ENCODE measurements at places on chromosomes 7 and 10.
A peak's percentile ranks its signal among the peaks of the same experiment; 100 is the strongest.

GRCh38 chr7:84941936-84942335 is 244.9 kb downstream of the SEMA3D start:
- H3K4me3 ChIP-seq: no peak overlapping the region
- H3K4me1 ChIP-seq: no peaks in the 10 kb centered on the region
- no peak for DNase-seq
- H3K27ac ChIP-seq: no peak overlapping the region
- no peaks in the 10 kb centered on the region for H3K36me3 ChIP-seq

GRCh38 chr10:124849111-124849773 is 47.6 kb downstream of the ABRAXAS2 start:
- H3K4me1 ChIP-seq: no peaks in the 10 kb centered on the region
- H3K4me3 ChIP-seq: no peak overlapping the region
- no peaks in the 10 kb centered on the region for H3K27me3 ChIP-seq
- H3K27ac ChIP-seq: no peak overlapping the region

GRCh38 chr10:121092720-121093095 is 241.5 kb downstream of the WDR11 start:
- H3K36me3 ChIP-seq: peaks cover 5% of the 10 kb centered on the region
- no peak overlapping the region for H3K4me3 ChIP-seq
- H3K27ac ChIP-seq: no peak overlapping the region

DNA sequence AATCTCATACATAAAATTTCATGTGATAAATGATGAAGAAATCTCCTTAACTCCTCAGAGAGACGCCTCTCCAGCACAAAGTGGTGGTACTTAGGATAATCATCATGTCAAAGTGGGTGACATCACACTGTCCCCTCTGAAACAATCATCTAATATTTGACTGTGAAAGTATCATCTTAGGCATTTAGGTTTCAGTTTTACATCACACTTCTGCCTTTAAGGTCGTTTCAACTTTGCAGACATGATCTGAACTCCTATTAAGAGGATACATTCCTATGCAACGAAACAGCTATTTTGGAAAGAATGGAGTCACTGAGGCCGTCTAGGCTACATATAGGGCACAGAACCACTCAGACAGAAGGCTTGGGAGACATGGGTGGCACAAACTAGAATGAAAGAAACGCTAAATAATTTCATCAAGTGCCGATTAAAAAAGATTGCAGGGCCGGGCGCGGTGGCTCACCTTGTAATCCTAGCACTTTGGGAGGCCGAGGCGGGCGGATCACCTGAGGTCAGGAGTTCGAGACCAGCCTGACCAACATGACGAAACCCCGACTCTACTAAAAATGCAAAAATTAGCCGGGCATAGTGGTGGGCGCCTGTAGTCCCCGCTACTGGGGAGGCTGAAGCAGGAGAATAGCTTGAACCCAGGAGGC is 2.0 kb downstream of the VOPP1 start:
- peaks cover 77% of the 10 kb centered on the region for H3K4me1 ChIP-seq
- H3K36me3 ChIP-seq: peaks cover 17% of the 10 kb centered on the region
- no peak for DNase-seq

DNA sequence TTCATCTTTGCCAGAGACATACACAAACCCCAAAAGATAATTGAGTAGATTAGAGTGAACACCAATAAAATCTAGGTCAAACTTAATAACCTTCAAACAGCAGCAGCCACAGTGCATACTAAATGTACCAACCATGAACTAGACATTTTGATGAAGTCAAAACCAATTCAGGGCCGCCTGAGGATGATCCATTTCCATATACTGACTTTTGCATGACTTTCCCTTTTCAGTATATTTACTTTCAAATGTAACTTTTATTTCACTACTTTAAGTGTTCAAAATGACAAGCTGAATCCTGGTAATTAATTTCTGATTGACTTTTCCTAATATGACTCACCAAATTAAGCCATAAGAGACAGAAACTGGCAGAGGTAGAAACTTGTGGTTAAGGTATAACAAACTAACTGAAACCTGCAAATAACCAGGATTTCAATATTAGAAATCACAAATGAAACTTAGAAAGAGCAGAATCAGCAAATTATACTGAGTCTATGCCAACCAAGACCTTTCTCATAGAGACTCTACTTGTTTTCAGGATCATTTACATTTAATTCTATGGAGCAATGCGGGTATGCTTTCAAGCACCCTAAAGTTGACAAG is 171.9 kb upstream of the LRRN3 start:
- no peak overlapping the region for H3K4me3 ChIP-seq
- no peaks in the 10 kb centered on the region for H3K4me1 ChIP-seq
- no peaks in the 10 kb centered on the region for H3K27me3 ChIP-seq
- no peaks in the 10 kb centered on the region for H3K36me3 ChIP-seq
- no peak overlapping the region for H3K27ac ChIP-seq

DNA sequence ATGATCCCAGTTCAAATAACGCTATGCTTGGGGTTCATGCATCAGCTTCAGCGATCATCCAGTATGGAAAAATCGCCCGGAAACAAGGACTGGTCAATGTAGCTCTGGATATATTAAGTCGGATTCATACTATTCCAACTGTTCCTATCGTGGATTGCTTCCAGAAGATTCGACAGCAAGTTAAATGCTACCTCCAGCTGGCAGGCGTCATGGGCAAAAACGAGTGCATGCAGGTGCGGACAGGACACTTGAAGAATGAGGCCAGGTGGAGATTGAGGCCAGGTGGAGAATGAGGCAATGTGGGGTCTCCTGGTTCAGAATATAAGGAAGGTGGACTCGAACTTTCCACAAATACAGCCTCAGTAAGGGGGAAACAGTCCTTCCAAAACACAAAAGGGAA is 105.8 kb downstream of the TRRAP start:
- peaks cover 3% of the 10 kb centered on the region for H3K4me1 ChIP-seq
- H3K4me3 ChIP-seq: no peak overlapping the region
- no peak overlapping the region for H3K27ac ChIP-seq
- DNase-seq: no peak

DNA sequence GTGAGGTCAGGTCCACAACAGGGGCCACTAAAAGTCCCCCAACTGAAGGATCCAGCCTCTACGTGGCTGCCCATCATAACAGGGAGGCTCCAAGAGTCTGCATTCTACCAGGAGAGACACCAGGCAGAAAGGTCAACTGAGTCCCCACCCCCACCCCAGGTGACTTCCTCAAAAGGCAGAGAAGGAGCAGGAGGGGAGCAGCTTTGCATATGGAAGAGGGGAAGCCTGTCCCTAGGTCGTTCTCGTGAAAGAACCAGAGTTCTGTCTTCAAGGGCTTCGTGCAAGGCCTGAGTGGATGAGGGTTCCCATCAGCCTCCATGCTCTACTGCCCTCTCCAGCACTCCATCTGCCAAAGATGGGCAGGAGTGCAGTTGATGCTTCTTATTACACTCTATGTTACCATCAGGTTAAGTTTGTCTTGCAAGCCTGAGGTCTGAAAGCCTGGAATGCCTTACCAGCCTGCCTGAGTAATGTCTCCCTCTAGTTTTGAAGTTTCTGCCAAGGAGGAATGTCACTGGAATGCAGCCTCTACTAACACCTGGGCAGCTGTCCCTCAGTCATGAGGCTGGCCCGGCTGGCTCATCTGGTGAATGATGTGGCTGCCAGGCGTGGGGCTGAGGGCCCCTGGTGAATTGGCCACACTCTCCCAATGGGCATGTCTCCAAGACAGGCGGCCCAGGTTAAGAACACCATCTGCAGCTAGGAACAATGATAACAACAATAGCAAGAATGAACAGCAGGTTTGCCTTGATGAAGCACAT is 54.3 kb upstream of the SMNDC1 start:
- H3K4me3 ChIP-seq: no peak overlapping the region
- no peaks in the 10 kb centered on the region for H3K27me3 ChIP-seq
- peaks cover 42% of the 10 kb centered on the region for H3K4me1 ChIP-seq
- no peaks in the 10 kb centered on the region for H3K36me3 ChIP-seq

DNA sequence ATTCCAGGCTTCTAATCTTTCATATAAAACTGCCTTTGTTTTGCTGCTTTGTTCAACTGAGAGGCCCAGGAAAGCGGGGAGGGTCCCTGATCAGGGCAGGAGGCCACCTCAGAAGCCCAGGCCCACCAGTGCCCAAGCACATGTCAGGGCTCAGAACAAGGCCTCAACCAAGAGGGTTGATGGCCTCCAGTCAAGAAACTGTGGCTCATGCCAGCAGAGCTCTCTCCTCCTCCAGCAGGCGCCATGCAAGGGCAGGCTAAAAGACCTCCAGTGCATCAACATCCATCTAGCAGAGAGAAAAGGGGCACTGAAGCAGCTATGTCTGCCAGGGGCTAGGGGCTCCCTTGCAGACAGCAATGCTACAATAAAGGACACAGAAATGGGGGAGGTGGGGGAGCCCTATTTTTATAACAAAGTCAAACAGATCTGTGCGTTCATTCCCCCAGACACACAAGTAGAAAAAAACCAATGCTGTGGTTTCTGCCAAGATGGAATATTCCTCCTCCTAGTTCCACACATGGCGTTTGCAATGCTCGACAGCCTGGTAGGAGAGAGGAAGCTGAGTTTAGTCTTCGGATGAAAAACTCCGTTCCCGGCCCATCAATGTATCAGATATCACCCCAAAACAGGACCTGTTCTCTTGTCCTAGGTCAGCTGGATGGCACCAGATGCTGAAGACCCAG is 34.0 kb downstream of the PSAP start:
- H3K27me3 ChIP-seq: no peaks in the 10 kb centered on the region
- H3K27ac ChIP-seq: no peak overlapping the region
- no peak for DNase-seq
- peak overlapping the region; percentile 41 for H3K4me3 ChIP-seq
- H3K4me1 ChIP-seq: peaks cover 6% of the 10 kb centered on the region

DNA sequence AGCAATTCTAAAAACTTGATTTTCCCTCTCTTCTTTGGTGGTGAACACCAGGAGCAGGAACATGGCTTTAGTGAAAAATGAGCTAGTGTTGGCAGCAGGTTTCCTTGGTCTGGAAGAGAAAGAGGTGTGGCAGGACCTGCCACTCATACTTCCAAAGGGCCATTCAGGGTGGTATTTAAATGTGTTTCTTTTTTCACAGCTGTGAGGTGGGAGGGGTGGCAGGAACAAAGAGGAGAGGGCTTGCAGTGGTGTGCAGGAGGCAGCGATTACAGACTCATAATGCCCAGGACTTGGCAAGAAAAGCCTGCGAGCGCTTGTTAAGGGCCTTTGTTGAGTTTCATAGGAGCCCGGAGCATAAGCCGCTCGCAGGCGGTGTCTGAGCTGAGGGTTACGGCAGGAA is 36.8 kb downstream of the WIPF3 start:
- no peaks in the 10 kb centered on the region for H3K36me3 ChIP-seq
- H3K27ac ChIP-seq: no peak overlapping the region
- H3K4me1 ChIP-seq: no peaks in the 10 kb centered on the region
- H3K4me3 ChIP-seq: no peak overlapping the region
- H3K27me3 ChIP-seq: peaks cover 61% of the 10 kb centered on the region
- DNase-seq: no peak

DNA sequence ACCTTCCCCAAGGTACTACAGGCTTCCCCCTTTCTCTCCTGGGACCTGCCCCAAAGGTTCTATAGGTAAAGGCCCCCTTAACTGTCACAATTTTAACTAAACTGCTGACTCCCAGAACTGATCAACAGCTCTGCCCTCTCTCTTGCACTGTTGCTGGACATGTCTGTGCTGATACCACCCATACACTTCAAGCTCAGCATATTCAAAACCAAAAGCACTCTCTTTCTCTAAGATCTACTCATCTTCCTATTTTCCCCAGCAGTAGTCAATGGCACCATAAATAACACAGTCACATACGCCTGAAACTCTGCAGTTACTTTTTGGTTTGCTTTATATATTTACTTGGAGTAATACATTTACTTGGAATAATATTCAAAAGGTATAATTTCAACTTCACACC is 12.3 kb downstream of the OSBPL3 start:
- no peak overlapping the region for H3K4me3 ChIP-seq
- H3K27me3 ChIP-seq: no peaks in the 10 kb centered on the region
- no peak for DNase-seq
- H3K27ac ChIP-seq: peak overlapping the region; percentile 18

DNA sequence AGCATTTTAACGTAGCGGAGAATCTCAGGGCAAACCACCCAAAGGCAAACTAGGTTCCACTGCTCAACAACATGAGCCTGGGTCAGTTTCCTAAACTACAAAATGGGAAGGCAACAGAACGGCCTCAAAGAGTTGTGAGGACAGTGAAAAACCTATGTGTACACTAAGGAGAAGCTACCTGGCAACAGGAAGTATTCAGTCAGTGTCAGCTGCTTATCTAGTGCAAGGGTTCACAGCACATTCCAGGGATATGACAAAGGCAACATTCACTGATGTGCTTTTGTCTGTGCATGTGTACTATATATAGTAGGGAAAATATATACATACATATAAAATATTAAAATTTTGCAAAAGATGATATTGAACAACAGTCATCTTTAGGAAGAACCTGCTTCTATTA is 17.2 kb downstream of the NUDCD3 start:
- peaks cover 59% of the 10 kb centered on the region for H3K36me3 ChIP-seq
- no peak for DNase-seq

DNA sequence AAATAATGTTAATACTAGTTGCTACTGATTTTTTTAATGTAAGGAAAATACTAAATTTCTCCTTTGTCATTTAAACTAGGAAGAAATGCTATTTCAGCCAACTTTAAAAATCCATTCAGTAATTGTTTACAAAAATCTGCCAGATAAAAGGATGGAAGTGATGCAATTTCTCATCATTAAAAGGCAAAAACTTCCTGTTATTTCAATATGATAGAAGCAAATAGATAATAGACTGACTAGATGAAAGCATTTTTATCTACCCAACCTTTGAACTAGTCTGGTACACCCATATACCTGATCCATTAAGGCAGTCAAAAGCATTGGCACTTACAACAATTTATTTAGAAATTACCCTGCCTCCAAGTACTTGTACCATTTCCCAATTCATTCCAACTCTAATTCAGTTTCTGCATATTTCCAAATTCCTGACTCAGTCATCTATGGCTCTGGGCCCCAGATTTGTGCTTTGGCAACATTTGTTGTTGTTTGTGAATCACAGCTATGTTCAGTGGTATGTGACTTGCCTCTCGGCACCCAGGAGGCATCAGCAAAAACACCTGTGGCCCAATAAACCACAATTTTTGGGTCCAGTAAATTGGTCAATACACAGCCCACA is 482.6 kb upstream of the SEMA3A start:
- H3K27me3 ChIP-seq: no peaks in the 10 kb centered on the region
- no peak overlapping the region for H3K27ac ChIP-seq
- H3K36me3 ChIP-seq: no peaks in the 10 kb centered on the region
- H3K4me3 ChIP-seq: no peak overlapping the region
- H3K4me1 ChIP-seq: no peaks in the 10 kb centered on the region

GRCh38 chr10:5498791-5499492 is 428 bp downstream of the CALML5 start:
- H3K27me3 ChIP-seq: peaks cover 25% of the 10 kb centered on the region
- no peak overlapping the region for H3K27ac ChIP-seq
- no peaks in the 10 kb centered on the region for H3K36me3 ChIP-seq

- no peak overlapping the region for H3K4me3 ChIP-seq
- no peak for DNase-seq
- H3K27me3 ChIP-seq: peaks cover 11% of the 10 kb centered on the region
- H3K36me3 ChIP-seq: no peaks in the 10 kb centered on the region
Observed at GRCh38 chr10:95861386-95861785, 46.4 kb upstream of the CC2D2B start.
